ENCODE measurements at places on chromosomes 11 and 22. TPM values are rescaled to one million over a fixed set of nuclear protein-coding genes. Genes with fewer than 3 reads are reported as not detected.

DNA sequence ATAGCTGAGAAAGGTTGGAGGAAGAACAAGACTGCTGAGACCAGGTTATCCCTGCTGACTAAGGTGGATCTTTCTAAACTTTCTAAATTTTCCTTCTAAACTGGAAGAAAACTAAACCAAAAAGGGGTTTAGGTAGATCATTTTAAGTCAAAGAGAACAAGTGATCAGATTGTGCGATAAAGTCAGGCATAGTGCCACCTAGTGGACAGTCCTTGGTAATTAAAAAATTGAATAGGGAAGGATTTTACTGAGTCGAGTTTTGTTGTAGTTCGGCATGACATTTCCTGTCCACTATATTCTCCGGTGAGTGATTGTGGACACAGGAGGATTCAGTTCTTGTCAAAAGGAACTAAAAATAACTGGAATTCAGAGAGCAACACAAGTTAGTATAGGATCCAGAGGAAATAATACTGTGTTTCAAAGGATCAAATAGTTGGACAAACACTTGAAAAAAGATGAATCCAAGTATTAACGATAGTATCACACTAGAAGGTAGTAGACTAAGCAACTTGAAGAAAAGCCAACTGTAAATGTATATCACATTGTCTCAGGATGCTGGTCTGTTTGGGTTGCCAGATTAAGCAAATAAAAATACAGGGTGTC, 1236.4 kb downstream of the FAM181B start:
- peak; percentile 7 for DNase-seq

- DNase-seq: no peak
Observed at GRCh38 chr11:103637295-103637694, 399.1 kb upstream of the DDI1 start.

DNA sequence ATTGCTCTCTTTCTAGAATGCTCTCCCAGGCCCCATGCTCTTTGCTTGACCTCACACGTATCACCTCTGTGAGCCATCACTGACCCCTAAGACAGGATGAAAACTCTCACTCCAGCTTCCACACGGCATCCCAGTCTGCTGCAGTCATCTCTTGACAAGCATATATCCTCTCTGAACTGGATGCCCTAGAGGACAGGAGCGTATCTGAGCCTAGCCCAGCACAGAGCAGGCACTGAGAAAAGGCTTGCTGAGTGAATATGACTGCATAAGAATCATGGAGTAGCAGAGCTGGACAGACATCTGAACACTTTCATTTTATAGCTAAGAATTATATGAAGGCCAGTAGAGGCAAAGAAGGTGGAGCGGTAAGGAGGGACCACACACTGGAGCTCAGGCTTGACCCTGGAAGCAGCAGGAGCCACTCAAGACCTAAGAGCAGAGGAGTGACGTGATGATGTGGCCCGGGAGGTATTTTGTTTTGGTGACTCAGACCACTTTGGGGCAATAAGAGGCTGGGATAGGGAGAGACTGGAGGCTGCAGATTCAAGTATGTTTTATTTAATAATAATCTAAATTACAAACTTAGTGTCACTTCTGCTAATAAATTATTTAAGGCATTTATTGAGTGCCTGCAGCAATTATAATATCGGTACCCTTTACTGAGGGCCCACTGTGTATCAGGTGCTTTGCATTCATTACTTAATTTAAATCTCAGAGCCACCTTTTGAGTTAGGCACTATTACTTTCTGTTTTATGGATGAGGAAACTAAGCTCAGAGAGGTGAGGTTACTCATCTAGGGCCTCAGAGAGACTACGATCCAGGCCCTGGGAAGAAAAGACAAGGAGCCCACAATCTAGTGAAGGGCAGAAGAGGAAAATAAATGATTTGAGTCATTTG, 42.6 kb downstream of the MAP6 start:
- no peak for DNase-seq

DNA sequence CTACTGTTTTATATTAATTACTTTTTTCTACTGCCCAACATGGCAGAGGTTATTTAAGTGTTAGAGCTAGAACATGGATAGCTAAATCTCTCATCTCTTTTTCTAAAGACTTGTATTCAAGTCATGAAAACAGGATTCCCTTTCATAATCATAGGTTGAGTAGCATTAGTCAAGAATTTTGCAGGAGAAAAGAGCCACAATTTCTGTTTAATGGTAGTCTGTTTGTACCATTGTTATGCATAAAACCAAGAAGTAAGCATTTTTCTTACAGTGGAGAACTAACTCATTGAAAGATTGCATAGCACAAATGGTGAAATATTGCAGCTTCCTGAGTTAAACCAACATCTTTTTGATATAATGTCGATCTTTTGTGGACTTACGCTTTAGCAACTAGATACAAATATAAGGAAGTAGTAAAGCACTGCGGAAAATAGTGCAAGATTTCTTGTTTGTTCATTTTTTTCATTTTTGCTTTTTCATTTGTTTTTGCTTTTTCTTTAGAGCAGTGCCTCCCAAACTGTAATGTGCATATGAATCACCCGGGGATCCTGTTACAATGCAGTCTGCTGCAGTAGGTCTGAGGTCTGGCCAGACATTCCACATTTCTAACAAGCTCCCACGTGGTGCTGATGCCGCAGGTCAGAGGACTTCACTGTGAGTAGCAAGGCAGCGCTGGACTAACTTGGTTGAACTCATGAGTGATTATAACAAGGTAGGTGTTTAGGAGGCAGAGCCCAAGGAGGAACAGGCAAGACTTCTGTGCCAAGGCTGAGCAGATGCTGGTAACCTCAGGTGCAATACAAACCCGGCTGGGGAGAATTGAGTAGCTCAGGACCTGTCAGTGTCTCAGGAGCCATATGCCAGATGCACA, 4.6 kb downstream of the ETS1 start:
- DNase-seq: peak; percentile 67

GRCh38 chr22:46851941-46852340, 89.5 kb downstream of the TBC1D22A start:
- no peak for DNase-seq

GRCh38 chr11:58900479-58901420, 38.5 kb upstream of the GLYATL1 start:
- peak; percentile 58 for DNase-seq

- no peak for DNase-seq
Observed at GRCh38 chr11:33898957-33899356, 7.1 kb upstream of the LMO2 start.

DNA sequence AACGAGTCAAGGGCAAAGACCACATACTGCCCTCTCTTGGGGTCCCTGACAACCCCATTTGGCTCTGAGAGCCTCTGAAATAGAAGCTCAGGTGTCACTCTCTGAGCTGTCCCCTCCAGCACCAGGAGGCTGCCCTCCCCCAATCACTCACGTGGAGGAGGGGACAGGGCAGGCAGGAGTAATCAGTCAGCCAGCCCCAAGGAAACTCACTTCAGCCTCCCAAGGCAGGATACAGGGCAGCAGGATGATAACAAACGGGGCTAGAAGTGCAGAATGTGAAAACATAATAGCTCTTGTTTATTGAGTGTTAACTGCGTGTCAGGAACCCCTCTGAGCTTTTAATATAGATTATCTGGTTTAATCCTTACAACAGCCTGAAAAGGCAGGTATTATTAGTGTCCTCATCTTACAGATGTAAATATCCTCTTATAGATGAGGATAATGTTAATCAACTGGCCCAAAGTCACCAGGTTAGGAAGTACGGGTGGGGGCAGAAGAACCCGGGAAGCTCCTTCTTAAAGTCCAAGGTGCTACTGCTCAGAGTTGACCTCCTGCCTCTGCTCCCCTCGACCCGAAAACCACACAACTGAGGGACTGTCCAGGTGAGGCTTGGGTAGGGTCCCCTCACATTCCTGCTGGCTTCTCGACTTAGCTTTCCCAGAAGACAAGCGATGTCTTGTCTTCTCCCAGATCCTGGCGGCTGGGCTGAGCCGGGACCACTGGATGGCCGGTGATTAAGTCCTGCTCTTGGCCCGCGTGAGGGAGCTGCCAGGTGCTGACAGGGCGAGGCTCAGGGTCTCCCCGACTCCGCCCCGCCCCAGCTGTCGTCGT, 2.7 kb downstream of the CHRM4 start:
- no peak for DNase-seq

- no peak for DNase-seq
Observed at GRCh38 chr11:64971421-64972233, at the start of gene MAJIN. TSS of gene MAJIN (minus strand) at chr11:64972108. CDS start at chr11:64959405, 12,703 bp downstream.

DNA sequence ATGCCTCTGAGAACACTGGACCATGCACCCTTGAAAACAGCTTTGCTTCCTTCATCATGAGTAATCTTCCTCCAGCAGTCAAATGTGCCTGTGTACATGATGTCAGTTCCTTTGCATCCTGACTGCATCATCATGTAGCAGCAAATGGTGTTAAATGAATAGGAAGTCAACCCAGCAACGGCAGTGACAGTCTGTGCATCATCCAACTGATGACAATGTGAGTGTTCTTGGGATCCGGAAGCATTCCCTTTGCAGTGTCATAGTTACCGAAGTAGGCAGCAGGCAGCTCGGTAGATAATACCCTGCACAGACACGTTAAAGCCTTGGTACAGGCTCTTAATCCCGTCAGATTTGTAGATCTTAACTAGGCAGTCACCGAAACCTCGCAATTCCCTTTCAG, 2.5 kb downstream of the WBP2NL start:
- DNase-seq: no peak

GRCh38 chr11:16989554-16989953, 24.7 kb downstream of the PLEKHA7 start:
- no peak for DNase-seq

Gene KRTAP5-7
- total RNA-seq: not detected

Gene CNTF
- total RNA-seq: 1.2 TPM

Gene TIMP3
- total RNA-seq: 6.1 TPM

Gene GAB4
- not detected for total RNA-seq

Gene RAB39A
- 0.43 TPM for total RNA-seq
